ENCODE measurements at places on chromosomes 13 and 19. TPM values are rescaled to one million over a fixed set of nuclear protein-coding genes. Genes with fewer than 3 reads are reported as not detected.

DNA sequence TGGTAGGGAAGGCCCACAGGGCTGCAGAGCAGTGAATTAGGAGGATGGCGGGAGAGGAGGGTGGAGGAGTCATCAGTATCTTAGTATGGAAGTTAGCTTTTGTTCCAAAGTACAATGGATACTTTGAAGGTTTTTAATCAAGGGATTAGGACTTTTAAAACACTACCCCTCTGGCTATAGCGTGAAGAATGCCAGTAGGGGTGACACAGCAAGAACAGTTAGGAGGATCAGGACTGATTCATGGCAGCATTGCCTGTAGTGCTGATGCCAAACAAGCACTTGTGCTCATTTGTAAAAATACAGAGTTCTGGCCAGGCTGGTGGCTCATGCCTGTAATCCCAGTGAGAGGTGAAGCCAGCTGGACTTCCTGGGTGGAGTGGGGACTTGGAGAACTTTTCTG is 46.2 kb downstream of the SKA3 start:
- no peak for DNase-seq

GRIK5 gene
- 24.5 TPM for total RNA-seq

- no peaks in the 10 kb centered on the region for H3K27me3 ChIP-seq
- H3K27ac ChIP-seq: peak overlapping the region; percentile 99
- no peak overlapping the region for H3K4me3 ChIP-seq
- peak; percentile 92 for DNase-seq
Measured at GRCh38 chr19:2602391-2603181, 99.9 kb downstream of the GNG7 start.

GRCh38 chr13:41494202-41494601 is 36.9 kb downstream of the RGCC start:
- H3K4me3 ChIP-seq: no peak overlapping the region
- no peak overlapping the region for H3K27ac ChIP-seq
- no peaks in the 10 kb centered on the region for H3K36me3 ChIP-seq
- peak; percentile 80 for DNase-seq

GRCh38 chr13:94389604-94390351 is 89.7 kb downstream of the DCT start:
- H3K27ac ChIP-seq: no peak overlapping the region
- H3K27me3 ChIP-seq: no peaks in the 10 kb centered on the region
- H3K4me3 ChIP-seq: no peak overlapping the region
- no peaks in the 10 kb centered on the region for H3K36me3 ChIP-seq
- peaks cover 2% of the 10 kb centered on the region for H3K4me1 ChIP-seq
- DNase-seq: no peak

DNA sequence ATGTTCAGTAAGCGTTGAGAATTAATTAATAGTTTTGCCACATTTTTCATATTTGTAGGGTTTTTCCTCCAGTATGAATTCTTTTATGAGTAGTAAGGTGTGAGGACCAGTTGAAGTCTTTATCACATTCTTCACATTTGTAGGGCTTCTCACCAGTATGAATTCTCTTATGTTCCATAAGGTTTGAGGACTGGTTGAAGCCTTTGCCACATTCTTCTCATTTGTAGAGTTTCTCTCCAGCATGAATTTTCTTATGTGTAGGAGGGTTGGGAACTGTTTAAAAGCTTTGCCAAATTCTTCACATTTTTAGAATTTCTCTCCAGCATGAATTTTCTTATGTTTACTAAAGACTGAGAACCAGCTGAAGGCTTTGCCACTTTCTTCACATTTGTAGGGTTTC is 40.3 kb downstream of the ZNF208 start:
- H3K4me1 ChIP-seq: no peaks in the 10 kb centered on the region
- H3K4me3 ChIP-seq: no peak overlapping the region
- no peak for DNase-seq
- no peak overlapping the region for H3K27ac ChIP-seq
- H3K36me3 ChIP-seq: no peaks in the 10 kb centered on the region
- no peaks in the 10 kb centered on the region for H3K27me3 ChIP-seq

DNA sequence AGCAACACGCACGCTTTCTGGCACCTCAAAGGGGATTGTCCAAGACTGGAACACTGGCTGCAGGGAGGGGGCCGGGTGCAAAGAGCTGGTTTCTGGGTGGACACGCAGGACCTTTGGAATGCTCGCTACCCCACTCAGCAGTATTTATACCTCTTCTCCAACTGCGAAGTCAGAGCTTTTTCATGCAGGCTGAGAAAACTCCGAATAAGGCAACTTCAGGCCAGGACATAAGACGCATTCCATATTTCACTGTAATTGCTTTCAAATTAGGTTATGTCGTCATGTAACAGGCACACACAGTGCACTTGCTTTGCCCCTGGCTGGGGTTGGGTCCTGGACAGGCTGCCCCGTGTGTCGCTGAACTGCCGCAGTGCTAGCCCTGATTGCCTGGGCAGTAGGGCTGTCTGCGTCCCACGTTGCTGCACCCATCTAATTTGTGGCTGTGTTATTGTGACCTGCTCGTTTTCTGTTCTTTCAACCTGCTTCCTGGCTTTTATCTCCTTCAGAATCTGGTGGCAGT is 44.5 kb downstream of the ACTN4 start:
- H3K27ac ChIP-seq: peak overlapping the region; percentile 99
- H3K4me1 ChIP-seq: no peaks in the 10 kb centered on the region
- H3K27me3 ChIP-seq: no peaks in the 10 kb centered on the region
- no peak overlapping the region for H3K4me3 ChIP-seq
- DNase-seq: peak; percentile 95

DNA sequence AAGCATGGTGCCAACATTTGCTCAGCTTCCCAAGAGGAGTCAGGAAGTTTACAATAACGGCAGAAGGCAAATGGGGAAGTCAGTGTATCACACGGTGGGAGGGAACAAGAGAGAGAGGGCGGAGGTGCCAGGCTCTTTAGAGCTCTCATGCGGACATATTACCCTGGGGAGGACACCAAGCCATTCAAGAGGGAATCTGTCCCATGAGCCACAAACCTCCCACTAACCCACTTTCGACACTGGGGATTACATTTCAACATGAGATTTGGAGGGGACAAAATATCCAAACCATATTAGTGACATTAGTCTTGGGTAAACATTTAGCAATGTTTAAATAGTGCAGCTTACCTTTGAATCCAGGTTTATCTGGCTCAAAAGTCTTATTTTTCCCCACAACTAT is 69.9 kb downstream of the SLAIN1 start:
- no peaks in the 10 kb centered on the region for H3K27me3 ChIP-seq
- no peak overlapping the region for H3K4me3 ChIP-seq
- peaks cover 2% of the 10 kb centered on the region for H3K36me3 ChIP-seq
- H3K27ac ChIP-seq: no peak overlapping the region

DNA sequence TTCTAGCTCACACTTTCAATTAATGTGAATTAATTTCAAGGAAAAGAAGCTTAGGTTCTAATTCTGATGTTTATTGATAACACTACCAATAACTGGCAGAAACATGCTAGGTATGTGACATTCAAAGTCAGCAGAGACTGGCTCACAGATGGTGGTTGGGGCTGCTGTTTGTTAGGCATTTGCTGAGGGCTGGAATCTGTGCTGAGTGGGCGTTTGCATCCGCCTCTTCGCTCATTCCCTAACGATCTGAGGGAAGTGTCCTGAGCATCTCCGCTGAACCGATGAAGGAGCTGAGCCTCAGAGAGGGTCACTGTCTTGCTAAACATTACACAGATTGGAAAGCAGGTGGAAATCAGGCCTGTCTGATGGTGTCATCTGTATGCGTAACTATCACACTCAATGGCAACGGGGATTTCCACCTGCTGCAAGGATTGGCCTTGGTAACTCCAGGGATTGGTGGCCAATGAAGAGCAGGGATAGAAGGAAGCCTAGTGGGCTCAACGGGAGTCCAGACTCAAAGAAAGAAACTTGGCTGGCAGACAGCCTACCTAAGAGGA is 338.9 kb downstream of the TEX29 start:
- H3K4me1 ChIP-seq: no peaks in the 10 kb centered on the region
- no peaks in the 10 kb centered on the region for H3K36me3 ChIP-seq
- no peaks in the 10 kb centered on the region for H3K27me3 ChIP-seq
- no peak overlapping the region for H3K4me3 ChIP-seq
- DNase-seq: no peak
- no peak overlapping the region for H3K27ac ChIP-seq

- no peak for DNase-seq
- no peaks in the 10 kb centered on the region for H3K36me3 ChIP-seq
- H3K4me3 ChIP-seq: no peak overlapping the region
- H3K27ac ChIP-seq: peak overlapping the region; percentile 61
- H3K27me3 ChIP-seq: no peaks in the 10 kb centered on the region
Measured at GRCh38 chr13:44249431-44249836, 124.2 kb upstream of the SERP2 start.

GRCh38 chr19:13398780-13399726 is 107.2 kb downstream of the CACNA1A start:
- no peaks in the 10 kb centered on the region for H3K36me3 ChIP-seq
- no peaks in the 10 kb centered on the region for H3K4me1 ChIP-seq
- peaks cover 1% of the 10 kb centered on the region for H3K27me3 ChIP-seq
- H3K27ac ChIP-seq: no peak overlapping the region
- no peak for DNase-seq

All from aorta (tissue), 5 donors.